ENCODE measurements at places on chromosomes 16 and 17.

DNA sequence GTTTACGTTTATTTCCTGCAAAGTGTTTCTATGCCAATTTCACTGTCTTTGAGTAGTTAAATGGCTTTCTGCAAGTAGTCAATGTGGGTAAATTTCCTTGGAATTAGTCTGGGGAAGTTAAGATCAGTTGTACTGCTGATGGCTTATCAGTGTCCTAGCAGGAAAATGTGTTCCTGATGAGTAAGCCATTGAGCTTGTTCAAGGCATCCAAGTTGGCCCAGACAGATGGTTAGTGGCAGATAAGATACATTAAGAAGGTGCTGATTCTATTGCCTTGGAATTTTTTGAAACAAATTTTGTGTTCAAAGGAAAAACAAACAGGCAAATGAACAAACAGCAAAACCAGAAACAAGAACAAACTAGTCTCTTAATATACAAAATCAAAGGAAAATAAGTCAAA lies 258.4 kb downstream of the MAP2K6 start:
- no peak for DNase-seq

DNA sequence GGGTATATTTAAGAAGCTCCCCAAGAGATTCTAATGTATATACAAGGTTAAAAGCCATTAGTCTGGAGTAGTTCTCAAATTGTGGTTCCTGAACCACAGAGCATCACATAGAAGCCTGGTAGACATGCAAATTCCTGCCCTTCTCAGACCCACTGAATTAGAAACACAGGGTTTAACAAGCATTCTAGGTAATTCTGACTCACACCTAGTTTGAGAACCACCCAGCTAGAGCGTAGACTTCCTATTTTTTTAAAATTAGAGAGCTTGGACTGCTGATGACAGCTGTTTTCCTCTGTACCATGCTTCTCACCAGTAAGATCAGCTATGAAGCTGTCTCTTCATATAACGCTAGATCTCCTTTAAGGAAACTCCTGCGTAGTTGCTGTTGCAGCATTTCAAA lies 50.6 kb downstream of the HS3ST3B1 start:
- DNase-seq = no peak

GRCh38 chr17:70365091-70365583 lies 195.8 kb downstream of the KCNJ2 start:
- no peak for DNase-seq

GRCh38 chr16:68994324-68994723 lies 111.1 kb upstream of the HAS3 start:
- DNase-seq = no peak

DNA sequence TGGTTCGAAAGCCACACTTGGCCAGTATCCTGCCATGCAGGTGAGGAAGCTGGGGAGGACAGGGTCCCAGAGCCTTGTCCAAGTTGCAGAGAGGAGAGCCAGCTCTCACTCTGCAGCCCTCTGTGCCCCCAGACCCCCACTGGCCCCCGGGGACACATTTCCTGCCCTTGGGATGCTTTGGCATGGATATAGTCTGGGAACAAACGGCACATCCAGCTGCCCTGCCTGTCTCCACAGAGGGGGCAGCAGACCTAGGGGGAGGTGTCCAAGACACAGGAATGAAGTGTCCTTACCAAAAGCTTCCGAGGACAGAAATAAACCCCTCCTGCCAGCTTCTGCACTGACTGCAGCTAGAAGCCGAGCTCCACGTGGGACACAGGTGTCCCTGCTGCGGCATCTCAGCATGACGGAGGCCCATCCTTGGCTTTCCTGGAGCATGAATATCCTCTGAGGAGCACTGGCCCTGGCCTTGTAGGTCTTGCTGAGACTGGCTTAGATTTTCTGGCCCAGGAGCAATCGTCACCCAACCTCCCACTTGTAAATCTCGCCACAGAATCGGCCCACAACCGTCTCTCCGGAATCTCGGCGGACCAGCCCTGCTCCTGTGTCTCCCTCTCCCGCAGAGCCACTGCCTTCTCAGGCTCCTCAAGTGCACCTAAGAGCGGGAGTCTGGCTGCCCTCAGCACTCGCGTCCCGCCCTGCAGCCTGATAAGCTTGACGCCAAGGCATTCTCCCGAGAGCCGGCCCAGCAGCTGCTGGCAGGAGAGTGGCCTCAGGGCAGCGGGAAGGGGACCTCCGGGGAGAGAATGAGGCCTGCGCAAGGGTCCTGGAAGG lies 1.1 kb upstream of the CAPN15 start:
- no peak for DNase-seq

DNA sequence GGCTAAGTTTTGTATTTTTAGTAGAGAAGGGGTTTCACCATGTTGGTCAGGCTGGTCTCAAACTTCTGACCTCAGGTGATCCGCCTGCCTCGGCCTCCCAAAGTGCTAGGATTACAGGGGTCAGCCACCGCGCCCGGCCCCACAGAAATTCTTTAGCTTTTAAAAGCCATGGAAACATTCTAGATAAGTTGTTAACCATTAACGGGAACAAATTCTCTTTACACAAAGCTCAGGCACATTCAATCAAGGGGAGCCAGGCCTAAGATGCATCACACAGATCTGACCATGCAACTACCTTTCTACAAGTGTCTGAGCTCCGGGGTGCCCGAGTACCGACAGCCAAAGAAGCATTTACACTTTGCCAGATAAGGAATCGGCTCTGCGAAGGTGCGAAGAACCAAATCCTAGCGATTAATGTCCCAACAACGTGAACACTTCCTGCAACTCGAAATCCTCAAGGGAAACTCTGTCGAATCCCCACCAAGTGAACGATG lies 1.0 kb downstream of the EMC8 start:
- DNase-seq = no peak

- no peak for DNase-seq
Measured at GRCh38 chr17:4859816-4860625, 26.9 kb downstream of the MINK1 start.

DNA sequence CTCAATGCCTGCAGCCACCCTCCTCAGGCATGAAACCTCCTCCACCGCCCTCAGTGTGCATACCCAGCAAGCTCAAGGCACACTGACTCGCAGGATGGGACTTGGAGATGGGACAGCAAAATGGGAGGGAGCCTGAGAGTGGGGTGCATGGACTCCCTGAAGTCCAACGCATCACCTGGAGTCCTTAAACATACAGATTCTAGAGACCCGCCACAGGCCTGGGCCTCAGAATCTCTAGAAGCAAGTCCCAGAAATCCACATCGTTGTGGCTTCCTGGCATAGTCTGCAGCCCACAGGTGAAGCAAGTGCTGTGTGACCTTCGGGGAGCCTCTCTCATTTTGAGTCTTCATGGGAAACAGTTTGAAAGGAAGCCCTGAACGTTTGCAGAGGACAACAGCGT lies 3.6 kb upstream of the TBX21 start:
- DNase-seq = no peak

GRCh38 chr16:85416228-85417109 lies 196.7 kb upstream of the GSE1 start:
- peak; percentile 56 for DNase-seq

DNA sequence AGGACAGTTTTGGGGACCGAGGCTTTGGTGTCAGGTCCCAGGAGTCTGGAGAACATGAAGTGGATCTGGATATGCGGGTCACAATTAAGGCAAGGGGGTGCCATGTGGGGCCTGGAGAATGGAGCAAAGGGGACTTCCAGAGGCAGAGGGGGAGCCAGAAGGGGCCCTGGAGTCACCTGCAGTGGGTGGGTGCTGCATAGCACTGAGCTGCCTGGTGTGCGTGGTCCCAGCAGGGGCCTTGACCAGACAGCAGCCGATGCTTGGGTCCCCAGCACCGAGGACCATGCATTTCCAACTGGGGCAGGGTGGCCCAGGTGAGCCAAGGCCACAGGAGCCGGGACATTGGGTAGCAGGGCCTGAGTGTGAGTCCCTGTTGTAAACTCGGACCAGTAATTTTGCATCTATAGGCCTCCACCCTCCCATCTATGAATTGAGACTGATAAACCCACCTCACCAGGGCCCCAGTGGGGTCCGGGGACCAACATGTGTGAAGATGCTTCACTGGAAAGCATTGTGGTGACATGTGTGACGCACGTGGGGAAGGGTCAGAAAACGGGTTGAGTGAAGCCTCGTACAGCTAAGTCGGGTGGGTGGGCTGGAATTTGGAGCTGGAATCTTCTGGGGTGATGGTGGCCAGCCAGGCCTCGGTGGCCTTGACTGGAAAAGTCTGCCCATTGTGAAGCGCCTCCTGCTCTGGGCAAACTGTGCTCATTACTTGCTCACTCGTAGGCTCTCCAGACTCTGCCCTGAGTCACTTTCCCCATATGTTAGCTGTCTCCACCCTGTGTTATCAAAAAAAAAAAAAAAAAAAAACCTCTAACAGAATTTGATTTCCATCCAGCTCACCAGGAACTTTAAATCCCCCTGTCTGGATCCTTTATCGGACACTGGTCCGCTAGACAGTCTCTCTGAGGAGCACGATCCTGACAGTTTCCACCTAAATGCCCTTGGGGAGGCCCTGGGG lies 90.5 kb upstream of the ZNF469 start:
- DNase-seq = no peak

GRCh38 chr16:1378804-1379303 lies 27.1 kb downstream of the GNPTG start:
- peak; percentile 56 for DNase-seq

- no peak for DNase-seq
Measured at GRCh38 chr16:48300391-48300856, 53.1 kb upstream of the ABCC11 start.

DNA sequence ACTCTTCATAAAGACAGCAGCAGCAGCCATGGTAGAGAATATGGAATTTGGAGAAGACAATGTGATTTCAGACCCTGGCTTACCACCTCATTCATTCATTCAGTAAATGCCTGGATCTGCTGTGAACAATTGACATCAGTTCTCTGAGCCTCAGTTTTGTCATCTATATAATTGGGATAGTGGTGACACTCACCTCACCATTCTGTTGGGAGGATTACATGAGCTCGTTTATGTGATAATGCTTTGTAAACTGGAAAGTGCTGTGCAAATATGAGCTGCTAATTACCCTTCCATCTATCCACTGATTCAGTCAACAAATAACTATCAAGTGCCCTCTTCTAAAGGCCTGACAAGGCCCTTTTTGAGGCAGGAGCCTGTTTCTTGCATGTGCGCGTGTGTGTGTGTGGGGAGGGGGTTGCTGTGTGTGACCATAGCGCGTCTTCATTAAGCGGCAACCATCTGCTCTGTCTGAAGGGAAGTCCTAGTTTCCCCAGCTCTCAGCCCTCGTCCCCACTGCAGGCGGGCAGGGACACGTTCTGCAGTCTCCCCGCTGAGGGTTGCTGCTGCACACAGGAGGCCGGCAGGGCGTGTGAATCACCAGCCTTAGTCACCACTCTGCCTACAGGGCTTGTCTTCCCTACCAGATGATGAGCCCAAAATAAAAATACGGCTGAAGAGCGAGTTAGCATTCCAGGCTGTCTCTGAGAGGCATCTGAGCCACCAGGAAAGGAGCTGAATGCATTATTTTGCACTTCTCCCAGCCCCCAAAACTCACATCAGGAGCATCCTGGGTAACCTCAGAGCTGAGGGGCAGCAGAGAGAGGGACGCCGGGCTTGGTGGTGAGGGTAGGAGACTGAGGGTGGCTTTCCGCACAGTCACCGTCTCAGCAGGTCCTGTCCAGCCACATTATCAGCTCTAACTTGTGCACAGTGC lies 19.9 kb downstream of the ARL4D start:
- no peak for DNase-seq

DNA sequence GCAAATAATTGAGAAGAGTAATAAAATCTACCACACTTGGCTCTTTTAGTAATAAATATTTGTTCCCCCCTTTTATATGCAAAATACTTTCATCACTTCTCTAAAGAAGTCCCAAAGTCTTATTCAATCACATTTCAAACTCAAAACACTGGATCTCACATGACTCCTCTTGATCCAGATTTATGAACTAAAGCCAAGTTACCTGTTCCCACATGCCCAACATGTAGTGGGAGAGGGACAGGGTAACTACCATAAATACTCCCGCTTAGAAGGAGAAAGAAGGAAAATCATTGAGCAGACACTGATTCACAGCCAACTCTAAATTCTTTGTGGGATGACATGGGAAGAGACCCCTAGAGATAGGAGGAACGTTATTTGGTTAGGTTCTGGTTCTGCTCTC lies 64.9 kb upstream of the PMFBP1 start:
- DNase-seq = no peak

DNA sequence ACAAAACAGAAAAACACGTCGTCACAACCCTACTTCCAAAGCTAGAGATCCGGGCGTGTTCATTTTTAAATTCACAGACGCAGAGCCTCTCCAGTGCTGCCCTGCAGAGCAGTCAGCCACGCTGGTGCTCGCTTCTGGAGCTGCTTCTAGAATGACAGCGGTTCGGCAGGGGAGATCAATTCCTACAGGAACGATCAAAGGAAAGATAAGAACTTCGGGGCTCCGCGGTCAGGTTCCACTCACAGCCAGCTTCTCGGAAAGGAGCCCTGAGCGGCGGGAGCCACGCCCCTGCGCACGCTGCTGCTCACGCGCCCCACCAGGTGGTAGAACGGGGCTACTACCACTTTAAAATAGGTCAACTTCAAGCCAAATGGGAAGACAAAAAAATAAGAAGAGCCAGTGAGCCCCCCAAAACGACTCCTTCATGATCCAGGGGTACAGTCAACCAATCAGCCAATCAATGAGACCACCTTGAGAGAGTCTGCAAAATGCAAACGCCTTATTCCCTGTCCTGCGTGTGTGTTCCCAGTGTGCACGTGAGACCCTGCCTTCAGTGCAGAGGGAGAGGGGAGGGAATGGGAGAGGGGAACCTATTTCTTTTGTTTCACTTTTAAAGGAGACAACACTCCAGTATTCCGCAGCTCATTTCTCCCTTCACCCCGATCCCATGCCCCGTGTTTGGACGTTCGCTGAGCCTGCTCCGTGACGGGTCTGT lies 209.7 kb downstream of the RBFOX3 start:
- DNase-seq = peak; percentile 62

DNA sequence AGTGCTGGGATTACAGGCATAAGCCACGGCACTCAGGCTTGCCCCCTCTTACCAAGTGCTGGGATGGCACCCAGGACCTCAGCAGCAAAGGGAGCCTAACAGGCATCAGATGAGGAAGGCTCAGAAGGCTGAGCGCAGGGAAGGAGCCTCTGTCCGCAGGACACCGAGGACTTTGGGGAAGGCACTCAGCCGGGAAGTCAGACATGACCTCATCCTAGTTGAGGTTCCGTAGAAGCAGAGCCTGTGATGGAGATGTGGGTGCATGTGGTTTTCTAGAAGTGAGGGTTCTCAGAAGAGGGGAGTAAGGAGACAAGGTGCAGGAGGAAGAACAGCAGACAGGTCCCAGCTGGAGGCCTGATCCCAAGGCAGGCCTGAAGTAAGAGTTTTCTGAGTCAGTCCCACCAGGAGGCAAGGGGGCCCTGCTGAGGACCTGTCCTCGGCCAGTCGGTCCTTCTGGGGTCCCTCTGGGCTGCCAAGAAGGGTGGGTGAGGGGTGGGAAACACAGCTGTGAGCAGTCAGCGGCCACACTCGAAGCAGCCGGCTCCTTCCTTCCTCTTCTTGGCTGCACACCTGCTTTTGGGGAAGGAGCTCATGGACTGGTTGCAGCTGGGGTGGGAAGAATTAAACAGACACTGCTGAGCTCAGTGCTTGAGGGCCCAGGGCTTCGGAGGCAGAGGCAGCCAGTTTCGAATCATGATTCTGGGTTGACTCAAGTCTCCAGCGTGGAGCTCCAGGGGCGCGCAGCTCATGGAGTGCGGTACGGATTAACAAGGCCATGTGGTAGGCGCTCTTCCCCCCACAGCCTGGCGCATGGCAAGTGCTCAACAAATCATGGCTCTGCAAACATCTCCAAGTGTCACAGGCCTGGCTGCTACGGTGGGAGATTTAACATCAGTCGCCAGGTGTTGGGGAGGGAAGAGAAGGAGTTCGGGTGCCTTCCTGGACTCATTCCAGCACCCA lies 38.9 kb upstream of the SNN start:
- DNase-seq = no peak
